ENCODE measurements at places on chromosomes 16 and 17.

- no peak for DNase-seq
These were observed 19.9 kb downstream of the ARL4D start for GRCh38 chr17:43418441-43419374.

GRCh38 chr16:10625595-10626357 is 45.4 kb upstream of the EMP2 start:
- DNase-seq: no peak

- no peak for DNase-seq
These were observed 2.1 kb upstream of the AMDHD2 start for GRCh38 chr16:2517954-2518605.

DNA sequence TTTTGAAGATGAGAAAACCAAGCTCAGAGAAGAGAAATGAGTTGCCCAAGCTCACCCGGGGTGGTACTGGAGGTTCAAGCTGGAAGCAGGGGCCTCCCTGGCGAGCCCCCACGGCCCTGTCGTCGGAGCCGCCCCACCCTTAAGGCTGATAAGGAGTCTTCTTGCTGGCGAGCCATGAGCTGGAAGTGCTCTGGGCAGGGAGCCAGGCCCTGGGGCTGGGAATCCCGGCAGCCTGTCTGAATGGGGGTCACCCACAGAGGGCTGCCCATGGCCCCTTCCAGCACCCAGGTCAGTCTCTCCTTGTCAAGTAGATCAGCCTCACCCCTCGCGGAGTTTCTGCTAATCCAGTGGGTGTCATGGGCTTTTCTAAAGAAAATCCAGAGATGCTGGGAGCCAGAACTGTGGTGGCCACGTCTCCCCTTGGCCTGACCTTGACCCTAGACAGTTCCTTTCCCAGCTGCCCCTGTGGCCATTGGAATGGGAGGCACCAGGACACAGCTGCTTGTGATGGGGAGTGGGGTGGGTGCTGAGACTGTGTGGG is 1.2 kb upstream of the P2RX1 start:
- no peak for DNase-seq

- no peak for DNase-seq
These were observed 10.5 kb upstream of the TEKT3 start for GRCh38 chr17:15351925-15352324.

DNA sequence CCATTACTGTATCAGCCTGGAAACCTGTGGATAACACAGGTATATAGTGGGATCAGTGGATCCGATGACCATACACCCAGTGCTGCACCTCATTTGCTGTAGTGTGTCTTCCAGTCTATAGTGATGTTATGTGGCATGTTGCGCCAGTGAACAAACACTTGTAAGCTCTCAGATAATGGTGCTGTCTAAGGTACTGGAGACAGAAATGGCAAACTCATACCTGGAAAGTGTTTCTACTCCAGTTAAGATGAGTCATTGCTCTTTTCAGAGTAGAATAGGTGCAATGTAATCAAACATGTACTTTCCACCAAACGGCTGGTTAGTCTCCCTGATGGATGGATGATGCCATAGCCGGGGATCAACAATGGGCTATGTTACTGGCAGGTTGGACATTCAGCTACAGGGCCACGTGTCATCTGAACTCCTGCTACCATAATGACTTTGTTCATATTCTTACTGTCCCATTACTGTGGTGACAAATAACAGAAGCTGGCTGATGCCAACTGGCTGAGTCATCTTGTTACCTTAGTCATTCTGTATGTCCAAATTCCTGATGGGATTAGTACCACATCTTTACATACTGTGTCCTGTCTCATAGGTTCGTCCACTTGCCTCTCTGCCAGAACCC is 6.3 kb downstream of the CCL11 start:
- DNase-seq: no peak

GRCh38 chr16:75293772-75294171 is 42.3 kb upstream of the BCAR1 start:
- DNase-seq: no peak

DNA sequence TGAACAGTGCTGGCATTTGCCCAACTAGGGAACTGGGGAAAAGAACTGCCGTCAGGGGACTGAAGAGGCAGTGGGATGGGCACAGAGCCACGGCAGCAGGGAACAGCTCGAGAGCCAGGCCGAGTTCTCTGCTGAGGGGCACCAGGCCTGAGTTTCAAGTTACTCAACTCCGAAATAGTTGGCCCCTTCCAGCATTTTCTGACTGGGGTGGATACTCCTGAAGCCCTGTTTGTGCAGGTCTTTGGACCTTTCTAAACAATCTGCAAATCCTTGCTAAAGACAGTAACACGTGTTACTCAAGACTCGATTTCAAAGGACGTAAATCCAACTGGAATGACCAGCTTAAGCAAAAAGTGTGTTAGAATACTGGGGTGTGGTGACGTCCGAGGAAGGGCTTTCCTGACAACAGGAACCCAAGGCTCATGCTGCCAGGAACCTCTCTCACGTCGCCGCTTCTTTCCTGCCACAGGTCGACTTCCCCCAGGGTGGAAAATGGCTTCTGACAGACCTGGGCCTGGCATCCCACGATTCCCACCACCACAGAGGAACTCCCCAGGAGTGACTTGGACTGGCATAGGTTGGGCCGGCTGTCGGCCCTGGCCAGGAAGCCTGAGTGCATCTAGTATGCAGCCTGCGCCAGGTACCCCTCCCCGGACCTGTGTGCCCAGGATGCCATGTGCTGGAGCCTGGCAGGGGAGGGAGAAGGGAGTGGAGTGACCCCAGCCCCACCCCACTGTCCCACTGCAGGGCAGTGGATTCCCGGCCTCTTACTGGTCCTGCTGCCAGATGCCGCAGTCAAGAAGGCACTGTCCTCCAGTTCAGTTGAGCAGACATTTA is 71.9 kb downstream of the N4BP1 start:
- no peak for DNase-seq

GRCh38 chr17:28413804-28414203 is 7.8 kb upstream of the SLC46A1 start:
- DNase-seq: no peak

GRCh38 chr17:53819956-53820355 is 2.8 kb upstream of the KIF2B start:
- DNase-seq: no peak

GRCh38 chr16:11640987-11641817 is 27.1 kb upstream of the SNN start:
- DNase-seq: no peak

GRCh38 chr17:42679492-42680330 is 1.9 kb downstream of the CCR10 start:
- peak; percentile 58 for DNase-seq

- DNase-seq: no peak
These were observed 30.5 kb upstream of the LGALS9 start for GRCh38 chr17:27600471-27600870.

- DNase-seq: no peak
These were observed 475.9 kb upstream of the CCL2 start for GRCh38 chr17:33779234-33779591.

GRCh38 chr16:56048425-56049105 is 142.7 kb upstream of the GNAO1 start:
- DNase-seq: no peak

DNA sequence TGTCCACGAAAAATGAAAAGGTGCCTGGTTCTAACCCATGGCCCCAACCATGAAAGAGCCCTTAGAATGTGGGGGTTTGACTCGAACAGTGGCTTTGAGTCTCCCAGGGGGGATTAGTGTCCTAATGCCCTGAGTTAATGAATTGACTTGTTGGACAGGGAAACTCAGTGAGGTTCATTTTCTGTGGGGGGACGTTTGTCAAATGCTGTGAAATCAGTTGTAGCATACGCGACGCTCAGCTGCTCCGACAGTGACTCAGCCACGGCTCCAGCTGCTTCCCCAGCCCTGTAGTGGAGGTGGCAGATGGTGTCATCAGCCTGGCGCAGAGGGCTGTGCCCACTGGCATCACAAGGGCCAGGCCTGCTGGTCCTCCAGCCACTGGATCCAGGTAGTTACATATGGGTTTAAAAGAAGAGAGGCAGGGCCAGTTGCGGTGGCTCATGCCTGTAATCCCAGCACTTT is 3.9 kb upstream of the TMEM235 start:
- DNase-seq: no peak

DNA sequence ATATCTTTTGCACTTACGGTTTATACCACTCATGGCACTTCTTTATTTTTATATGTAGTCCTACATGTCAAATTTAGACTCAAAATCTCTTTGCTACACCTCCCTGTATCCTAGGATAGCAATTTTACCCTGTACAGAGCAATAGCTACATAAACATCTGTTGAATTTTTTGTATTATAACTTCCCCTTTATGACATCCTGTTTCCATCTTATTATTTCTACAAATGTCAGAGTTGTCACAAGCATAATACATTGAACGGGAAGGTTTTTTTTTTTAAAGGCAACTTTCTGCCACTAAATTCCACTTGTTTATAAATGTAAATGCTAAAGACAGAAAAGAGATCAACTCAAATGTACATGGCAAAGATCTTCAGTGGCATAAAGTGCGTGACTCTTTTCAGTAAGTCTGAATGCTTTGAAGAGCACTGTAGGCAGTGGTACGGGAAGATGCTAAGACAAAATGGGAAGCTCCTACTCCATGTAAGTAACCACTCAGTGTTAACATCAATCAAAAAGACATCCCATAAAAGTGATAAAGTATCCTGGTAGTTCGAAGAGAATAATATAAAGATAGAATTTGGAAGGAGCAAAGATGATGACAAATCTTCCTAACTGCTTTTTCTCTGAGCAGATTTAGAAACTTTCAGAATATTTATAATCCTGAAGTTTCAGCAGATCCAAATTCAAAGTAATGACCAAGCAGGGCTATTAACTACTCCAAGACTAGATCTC is 26.8 kb downstream of the GNA13 start:
- no peak for DNase-seq

GRCh38 chr16:24670623-24671454 is 58.6 kb upstream of the TNRC6A start:
- no peak for DNase-seq

- no peak for DNase-seq
These were observed 130.0 kb downstream of the KATNIP start for GRCh38 chr16:27679899-27680298.

DNA sequence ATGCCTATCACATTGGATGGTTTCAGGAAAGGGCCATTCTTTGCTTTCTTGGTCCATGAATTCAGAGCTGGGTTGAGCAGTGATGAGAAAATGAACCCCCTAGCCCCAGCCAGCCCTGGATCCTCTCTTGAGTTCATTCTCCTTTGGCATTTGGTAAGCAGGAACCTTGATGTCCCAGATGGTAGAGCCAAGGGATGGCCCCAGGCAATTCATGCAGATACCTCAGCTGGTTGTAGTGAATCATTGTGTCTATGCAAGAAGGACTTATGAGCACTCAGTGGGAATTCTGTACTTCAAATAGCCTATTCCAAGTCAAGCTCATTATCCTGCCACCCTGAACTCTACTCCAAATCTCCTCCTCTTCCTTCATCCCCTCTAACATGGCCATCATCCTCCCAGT is 412.7 kb downstream of the UTP18 start:
- DNase-seq: no peak

DNA sequence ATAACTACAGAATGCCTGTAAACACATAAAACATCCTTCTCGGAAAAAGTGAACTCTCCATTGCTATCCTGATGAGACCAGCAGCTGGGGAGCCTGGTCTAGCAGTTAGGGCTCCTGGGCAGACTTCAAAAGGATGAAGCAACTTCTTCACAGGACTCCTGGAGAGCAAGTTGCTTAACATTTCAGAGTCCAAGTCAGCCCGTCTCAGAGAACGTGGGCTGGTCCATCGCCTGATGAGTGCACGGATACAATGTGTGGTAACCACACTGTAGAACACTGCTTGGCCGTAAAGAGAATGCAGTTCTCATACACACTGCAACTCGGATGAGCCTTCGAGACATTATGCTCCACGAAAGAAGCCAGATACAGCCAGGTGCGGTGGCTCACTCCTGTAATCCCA is 52.7 kb downstream of the TMEM235 start:
- DNase-seq: no peak

GRCh38 chr17:74690409-74690825 is 22.3 kb downstream of the CD300LF start:
- no peak for DNase-seq

DNA sequence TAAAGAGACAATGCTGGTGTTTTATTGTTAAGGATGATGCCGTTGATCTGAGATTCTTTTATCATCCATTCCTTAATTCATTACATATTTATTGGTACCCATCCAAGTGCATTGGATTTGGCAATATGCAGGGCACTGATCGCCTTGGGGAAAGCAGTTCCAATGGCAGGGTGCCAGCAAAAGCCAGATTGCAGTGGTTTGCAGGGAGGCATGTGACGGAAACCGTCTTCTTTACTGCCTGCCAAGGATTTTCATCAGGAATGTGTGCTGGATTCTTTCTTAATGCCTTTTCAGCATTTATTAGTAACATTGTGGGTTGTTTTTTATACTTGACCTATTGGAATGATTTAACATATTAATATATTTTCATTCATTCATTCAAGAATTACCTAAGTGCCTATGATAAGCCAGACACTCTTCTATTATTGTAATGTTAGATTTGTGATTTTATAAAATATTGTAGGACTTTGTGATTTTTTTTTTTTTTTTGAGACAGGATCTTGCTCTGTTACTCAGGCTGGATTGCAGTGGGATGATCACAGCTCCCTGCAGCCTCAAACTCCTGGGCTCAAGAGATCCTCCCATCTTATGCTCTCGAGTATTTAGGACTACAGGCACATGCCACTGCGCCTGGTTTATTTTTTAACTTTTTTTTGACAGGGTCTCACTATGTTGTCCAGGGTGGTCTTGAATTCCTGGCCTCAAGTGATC is 93.4 kb upstream of the TNRC6A start:
- no peak for DNase-seq

DNA sequence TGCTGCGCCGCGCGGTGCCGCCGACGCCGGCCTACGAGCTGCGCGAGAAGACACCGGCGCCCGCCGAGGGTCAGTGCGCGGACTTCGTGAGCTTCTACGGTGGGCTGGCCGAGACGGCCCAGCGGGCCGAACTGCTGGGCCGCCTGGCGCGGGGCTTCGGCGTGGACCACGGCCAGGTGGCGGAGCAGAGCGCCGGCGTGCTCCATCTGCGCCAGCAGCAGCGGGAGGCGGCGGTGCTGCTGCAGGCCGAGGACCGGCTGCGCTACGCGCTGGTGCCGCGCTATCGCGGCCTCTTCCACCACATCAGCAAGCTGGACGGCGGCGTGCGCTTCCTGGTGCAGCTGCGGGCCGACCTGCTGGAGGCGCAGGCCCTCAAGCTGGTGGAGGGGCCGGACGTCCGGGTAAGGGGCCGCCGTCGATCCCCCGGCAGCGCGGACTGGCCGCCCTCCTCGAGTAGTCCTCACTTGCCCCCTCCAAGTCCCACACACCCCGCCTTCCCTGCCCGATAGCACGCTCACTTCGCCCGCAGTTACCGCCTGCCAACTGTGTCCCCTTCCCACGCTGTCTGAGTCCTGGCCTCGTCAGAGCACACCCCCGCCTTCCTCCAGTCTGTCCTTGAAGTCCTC is 470 bp downstream of the MLYCD start:
- DNase-seq: peak; percentile 11
